Gastrocnemius medialis (tissue), 4 donors: ENCODE measurements at places on chromosomes 12 and 14.

- no peaks in the 10 kb centered on the region for H3K27me3 ChIP-seq
- no peaks in the 10 kb centered on the region for H3K36me3 ChIP-seq
- H3K4me3 ChIP-seq, result no peak overlapping the region
Measured at GRCh38 chr14:101815994-101816393, 54.5 kb downstream of the PPP2R5C start.

DNA sequence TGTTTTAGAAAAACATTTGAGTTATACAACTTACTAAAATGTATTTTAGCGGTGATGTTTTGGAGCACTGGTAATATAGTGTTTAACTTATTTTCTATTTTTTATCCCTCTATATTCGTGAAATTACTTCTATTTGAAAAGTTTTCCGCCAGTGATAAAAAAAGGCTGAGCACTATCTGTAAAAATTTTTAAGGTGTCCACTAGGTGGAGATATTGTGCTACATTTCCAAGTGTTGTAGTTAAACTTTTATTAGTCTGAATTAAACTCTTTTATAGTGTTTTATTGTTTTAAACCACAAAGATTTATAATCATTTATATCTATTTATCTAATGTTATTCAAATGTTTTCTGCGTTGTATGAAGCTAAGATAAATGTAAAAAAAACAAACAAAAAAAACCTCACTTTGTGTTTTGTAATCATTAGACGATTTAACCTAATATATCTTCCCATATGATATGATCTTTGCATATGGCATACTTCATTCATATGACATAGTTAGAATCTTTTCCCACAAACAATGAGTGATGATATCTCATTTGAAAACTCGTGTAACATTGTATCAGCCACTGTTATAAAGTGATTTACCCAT lies 11.8 kb downstream of the ALG10B start:
- no peaks in the 10 kb centered on the region for H3K27me3 ChIP-seq
- H3K36me3 ChIP-seq, result no peaks in the 10 kb centered on the region
- H3K4me3 ChIP-seq, result no peak overlapping the region
- H3K27ac ChIP-seq, result no peak overlapping the region
- DNase-seq, result no peak
- H3K4me1 ChIP-seq, result no peaks in the 10 kb centered on the region

GRCh38 chr14:91464615-91465205 lies 45.4 kb downstream of the PPP4R3A start:
- no peaks in the 10 kb centered on the region for H3K4me1 ChIP-seq
- no peak overlapping the region for H3K27ac ChIP-seq
- no peaks in the 10 kb centered on the region for H3K27me3 ChIP-seq
- peaks cover 84% of the 10 kb centered on the region for H3K36me3 ChIP-seq
- no peak overlapping the region for H3K4me3 ChIP-seq
- no peak for DNase-seq

GRCh38 chr12:94280063-94280462 lies 131.7 kb downstream of the PLXNC1 start:
- DNase-seq, result no peak
- no peak overlapping the region for H3K4me3 ChIP-seq
- no peak overlapping the region for H3K27ac ChIP-seq
- H3K36me3 ChIP-seq, result no peaks in the 10 kb centered on the region
- H3K4me1 ChIP-seq, result no peaks in the 10 kb centered on the region

DNA sequence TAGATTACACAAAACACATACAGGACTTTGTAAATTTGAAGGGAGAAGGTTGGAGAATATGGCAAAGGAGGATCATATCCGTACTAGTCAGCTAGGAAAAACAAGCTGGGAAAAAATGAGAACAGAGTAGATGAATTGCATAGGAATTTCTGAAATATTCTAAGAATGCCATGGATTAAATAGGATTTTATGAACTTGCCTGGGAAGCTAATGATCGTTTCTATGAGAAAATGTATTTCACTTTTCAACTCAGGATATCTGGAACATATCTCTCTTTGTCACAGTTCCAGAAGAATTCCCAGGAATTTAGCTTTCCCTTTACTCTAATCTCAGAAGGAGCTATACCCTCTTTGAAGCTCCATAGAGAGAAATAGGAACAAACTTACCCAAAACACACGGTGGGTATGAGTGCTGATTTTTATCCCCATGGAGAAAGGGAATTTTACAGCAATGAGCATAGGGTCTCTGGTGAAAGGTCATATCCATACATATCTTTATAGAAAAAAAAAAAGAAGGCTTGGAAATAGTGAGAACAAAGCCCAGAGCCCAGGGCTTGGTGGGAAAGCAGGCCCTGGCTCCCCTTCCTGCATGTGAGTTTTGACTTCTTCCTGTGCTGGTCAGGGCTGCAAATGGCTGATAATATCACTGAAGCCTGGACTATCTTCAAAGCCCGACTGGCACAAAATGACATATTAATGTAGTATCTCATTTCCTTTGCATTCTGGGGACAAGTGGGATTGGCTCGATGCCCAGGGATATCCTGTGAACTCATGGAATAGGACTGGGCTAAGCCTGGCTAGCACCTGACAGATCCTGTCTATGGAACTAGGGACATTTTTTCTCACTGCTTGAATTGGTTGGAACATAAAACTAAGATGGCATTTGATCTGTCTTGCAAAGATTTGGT lies 136.3 kb downstream of the AEBP2 start:
- no peaks in the 10 kb centered on the region for H3K27me3 ChIP-seq
- no peak overlapping the region for H3K27ac ChIP-seq
- no peak overlapping the region for H3K4me3 ChIP-seq
- no peaks in the 10 kb centered on the region for H3K36me3 ChIP-seq
- peaks cover 13% of the 10 kb centered on the region for H3K4me1 ChIP-seq

DNA sequence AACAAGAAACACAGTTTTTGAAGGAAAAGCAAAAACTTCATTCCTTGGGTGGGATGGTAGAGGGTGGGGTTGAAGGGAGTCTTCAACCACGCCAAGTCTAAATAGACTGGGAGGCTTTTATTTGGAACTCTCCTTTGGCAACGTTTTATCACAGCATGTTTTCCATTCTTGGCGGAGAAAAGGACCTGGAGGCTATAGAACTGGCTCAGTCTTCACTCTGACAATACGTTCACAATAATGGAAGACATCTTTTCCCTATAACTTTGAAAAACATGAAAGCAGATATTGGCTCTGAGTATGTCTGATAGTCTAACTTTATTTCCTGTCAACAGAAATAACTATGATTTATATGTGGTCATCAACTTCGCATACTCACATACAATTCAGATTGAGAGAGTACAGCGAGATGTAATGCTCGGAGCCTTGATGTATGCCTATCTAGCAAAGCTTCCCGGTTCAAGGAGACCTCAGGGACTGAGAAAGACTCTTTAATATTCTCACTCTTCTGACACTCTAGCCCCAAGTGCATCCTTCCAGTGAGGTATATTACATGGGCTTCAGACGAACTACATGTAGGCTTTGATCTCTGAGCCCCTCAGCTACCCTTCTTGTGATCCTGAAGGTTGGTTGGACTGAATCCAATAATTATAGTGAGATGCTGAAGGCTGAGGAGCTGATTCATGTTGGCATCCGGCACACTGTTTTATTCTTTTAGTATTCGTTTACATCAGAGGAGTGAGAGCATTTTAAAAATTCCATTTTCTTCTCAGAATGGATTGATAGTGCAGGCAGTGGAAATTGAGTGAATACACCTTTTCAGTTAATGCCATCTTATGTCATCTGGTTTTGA lies 14.0 kb downstream of the TMEM30B start:
- H3K27me3 ChIP-seq, result no peaks in the 10 kb centered on the region
- no peak overlapping the region for H3K4me3 ChIP-seq
- H3K36me3 ChIP-seq, result no peaks in the 10 kb centered on the region
- no peak for DNase-seq
- no peaks in the 10 kb centered on the region for H3K4me1 ChIP-seq

DNA sequence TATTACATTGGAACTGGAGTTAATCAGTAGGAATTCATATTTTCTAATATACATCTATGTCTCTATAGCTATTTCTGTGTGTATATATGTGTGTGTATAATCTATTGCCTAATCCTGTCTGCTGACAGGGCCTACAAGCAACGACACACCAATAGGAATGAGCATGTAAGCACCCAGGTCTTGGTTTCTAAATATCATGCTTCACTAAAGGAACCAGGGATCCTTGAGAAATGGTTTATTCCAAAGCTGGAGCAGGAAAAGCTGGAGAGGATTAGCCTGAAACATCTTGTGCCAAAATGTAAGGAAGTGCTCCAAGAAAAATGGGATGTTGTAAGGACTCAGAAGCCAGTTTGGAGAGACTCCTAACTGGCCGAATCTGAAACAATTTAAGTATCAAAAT lies 29.3 kb upstream of the LGALS3 start:
- H3K36me3 ChIP-seq, result no peaks in the 10 kb centered on the region
- peak overlapping the region; percentile 83 for H3K27ac ChIP-seq
- H3K27me3 ChIP-seq, result no peaks in the 10 kb centered on the region
- DNase-seq, result no peak
- H3K4me3 ChIP-seq, result no peak overlapping the region

GRCh38 chr12:82097877-82098276 lies 260.3 kb downstream of the CCDC59 start:
- no peaks in the 10 kb centered on the region for H3K36me3 ChIP-seq
- H3K27ac ChIP-seq, result no peak overlapping the region
- H3K4me3 ChIP-seq, result no peak overlapping the region
- H3K4me1 ChIP-seq, result no peaks in the 10 kb centered on the region
- no peaks in the 10 kb centered on the region for H3K27me3 ChIP-seq

GRCh38 chr12:119938049-119938667 lies 50.9 kb upstream of the BICDL1 start:
- H3K4me1 ChIP-seq, result no peaks in the 10 kb centered on the region
- H3K36me3 ChIP-seq, result no peaks in the 10 kb centered on the region
- no peak overlapping the region for H3K4me3 ChIP-seq
- no peak overlapping the region for H3K27ac ChIP-seq

DNA sequence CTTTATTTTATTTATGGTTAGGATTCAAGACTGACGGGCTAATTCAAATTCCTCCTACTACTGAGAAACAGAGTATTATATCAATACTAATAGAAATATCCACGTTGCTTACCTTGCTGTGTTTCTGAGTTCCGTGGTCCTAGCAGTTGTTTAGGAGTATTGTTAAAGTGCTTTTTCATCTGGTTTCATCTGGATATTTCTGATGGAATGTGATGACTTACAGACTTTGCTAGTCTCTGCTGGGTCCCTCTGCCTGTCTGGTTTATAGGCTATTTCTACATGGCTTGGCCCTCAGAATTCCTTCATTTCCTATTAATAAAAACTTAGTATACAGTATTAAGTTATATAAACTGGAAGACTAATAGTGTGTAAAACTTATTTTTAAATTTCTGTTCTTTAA lies at the start of gene SMCO3:
SMCO3 (minus strand) TSS at position 169 of the 400 bp plus-strand sequence. CDS start 7,502 bp downstream, outside the sequence.
- DNase-seq, result no peak
- H3K4me1 ChIP-seq, result no peaks in the 10 kb centered on the region
- no peaks in the 10 kb centered on the region for H3K27me3 ChIP-seq
- H3K4me3 ChIP-seq, result no peak within 1 kb of the TSS
- no peaks in the 10 kb centered on the region for H3K36me3 ChIP-seq

- H3K4me1 ChIP-seq, result peaks cover 74% of the 10 kb centered on the region
- H3K4me3 ChIP-seq, result no peak overlapping the region
- no peaks in the 10 kb centered on the region for H3K27me3 ChIP-seq
- DNase-seq, result peak; percentile 51
Measured at GRCh38 chr14:103404032-103404918, 19.1 kb downstream of the MARK3 start.

DNA sequence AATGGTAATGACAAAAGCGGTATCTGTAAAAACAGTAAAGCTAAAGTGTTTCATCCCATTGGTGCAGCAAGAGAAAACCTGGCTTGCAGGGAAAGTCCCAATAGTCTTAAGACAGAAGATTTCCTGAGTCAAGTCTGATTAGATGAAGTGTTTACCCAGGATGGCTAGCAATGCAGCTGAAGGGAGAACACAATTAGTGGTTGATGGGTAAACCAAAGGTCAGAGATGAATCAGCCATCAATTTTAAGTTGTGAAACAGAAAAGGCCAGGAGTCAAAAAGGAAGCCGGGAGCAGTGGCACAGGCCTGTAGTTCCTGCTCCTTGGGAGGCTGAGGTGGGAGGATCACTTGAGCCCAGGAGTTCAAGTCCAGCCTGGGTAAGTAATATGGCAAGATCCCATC lies 52.6 kb downstream of the SEC23A start:
- H3K4me3 ChIP-seq, result no peak overlapping the region
- no peaks in the 10 kb centered on the region for H3K4me1 ChIP-seq
- H3K27ac ChIP-seq, result no peak overlapping the region
- no peaks in the 10 kb centered on the region for H3K27me3 ChIP-seq

DNA sequence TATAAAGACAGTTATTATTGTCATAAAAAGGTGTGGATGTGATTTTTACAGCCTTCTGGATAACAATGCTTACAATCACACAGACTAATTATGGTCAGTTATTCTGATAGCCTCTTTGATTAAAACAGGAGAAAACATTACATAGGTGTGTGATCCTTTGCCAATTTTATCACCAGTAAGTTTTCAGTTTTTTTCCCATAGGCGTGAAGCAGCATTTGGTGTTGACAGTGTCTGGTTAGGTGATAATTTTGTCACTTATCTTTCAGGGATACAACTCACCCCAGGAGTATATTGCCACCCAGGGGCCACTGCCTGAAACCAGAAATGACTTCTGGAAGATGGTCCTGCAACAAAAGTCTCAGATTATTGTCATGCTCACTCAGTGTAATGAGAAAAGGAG lies 208.8 kb downstream of the EPS8 start:
- no peak overlapping the region for H3K27ac ChIP-seq
- H3K27me3 ChIP-seq, result no peaks in the 10 kb centered on the region
- H3K36me3 ChIP-seq, result no peaks in the 10 kb centered on the region

- no peak for DNase-seq
- H3K4me3 ChIP-seq, result no peak overlapping the region
- H3K27me3 ChIP-seq, result no peaks in the 10 kb centered on the region
- no peak overlapping the region for H3K27ac ChIP-seq
- H3K36me3 ChIP-seq, result no peaks in the 10 kb centered on the region
Measured at GRCh38 chr14:59295951-59296350, 107.5 kb downstream of the DAAM1 start.

DNA sequence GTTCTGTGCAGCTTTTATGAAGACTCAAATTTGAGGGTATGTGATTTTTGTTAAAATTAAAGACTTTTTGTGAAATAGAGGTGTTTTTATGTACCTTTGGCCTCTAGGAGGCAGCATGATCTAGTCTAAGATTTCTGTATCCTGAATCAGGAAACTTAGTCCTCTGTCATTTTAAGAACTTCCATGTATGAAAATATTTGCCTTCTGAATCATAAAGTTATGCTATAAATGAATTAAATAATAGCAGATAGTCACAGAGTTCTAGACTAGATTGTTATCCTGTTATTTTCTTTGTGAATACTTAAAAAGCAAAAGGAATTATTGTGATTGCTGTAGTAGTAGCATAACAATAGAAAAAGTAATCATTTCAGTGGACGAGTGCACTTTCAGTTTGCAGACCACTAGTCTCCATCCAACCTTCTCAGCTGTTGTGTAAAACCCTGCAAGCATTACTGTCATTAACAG lies 56.3 kb downstream of the FGD4 start:
- no peaks in the 10 kb centered on the region for H3K36me3 ChIP-seq
- H3K27ac ChIP-seq, result peak overlapping the region; percentile 72
- no peak for DNase-seq
- peak overlapping the region; percentile 37 for H3K4me3 ChIP-seq

GRCh38 chr12:93059925-93060665 lies 131.0 kb upstream of the EEA1 start:
- DNase-seq, result no peak
- no peaks in the 10 kb centered on the region for H3K36me3 ChIP-seq
- no peak overlapping the region for H3K27ac ChIP-seq
